NT2/D1 (cell line): ENCODE measurements at places on chromosomes 4 and X.
A peak's percentile ranks its signal among the peaks of the same experiment; 100 is the strongest.

- no peak for DNase-seq
These were observed 21.3 kb upstream of the CLCN5 start for GRCh38 chrX:49901048-49901447.

- DNase-seq, result no peak
These were observed 43.3 kb downstream of the DHRSX start for GRCh38 chrX:2457289-2458133.

GRCh38 chrX:149286940-149287349 is 218.2 kb downstream of the IDS start:
- peak; percentile 22 for DNase-seq

GRCh38 chr4:52196606-52197130 is 145.6 kb downstream of the SPATA18 start:
- DNase-seq, result no peak

DNA sequence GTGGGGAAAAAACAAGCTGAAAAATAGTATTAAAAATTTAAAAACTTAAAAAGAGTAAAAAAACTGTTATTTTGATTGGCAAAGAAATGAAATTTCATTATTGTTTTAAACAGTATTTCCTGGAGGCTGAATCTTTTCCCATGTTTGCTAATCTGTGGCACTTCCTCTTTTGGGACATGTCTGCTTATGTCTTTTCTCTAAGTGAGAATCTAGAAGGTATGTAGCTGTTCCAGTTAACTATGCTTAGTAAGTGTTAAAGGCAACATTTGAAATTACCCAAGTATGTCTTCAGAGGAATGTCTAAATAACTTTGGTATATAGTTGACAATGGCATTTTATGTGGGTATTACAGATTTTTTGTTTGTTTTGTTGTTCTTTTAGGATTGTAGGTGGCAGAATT is 81.6 kb upstream of the TBC1D9 start:
- no peak for DNase-seq
